Activated T-cell treated with anti-CD3 and anti-CD28 coated beads, Interleukin-2, amount 50 U/mL, for 1 hour (primary cell): ENCODE measurements at places on chromosomes 7 and 10.

- DNase-seq = no peak
Measured at GRCh38 chr10:46077141-46077554, 31.1 kb upstream of the MSMB start.

- DNase-seq = no peak
Measured at GRCh38 chr10:35346248-35346647, 9.9 kb downstream of the CCNY start.

- DNase-seq = no peak
Measured at GRCh38 chr7:128034825-128035224, 3.6 kb upstream of the LRRC4 start.

DNA sequence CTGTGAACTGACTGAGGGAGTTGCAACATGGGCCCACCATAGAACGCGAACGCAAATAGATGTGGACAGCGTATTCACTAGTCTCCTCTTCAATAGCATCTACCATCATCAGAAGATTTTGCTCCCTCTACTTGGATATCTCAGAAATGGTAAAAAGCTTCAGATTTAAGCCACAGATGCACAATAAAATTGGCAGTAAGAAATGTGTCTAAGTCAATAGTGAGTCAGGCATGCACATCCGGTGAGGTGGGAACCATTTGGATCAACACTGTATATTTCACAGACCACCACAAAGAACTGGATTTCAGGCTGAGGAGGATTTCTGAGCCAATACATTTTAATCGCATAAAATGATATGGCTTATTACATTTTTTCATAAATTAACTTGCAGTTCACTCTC is 111.5 kb upstream of the ADAM12 start:
- no peak for DNase-seq

DNA sequence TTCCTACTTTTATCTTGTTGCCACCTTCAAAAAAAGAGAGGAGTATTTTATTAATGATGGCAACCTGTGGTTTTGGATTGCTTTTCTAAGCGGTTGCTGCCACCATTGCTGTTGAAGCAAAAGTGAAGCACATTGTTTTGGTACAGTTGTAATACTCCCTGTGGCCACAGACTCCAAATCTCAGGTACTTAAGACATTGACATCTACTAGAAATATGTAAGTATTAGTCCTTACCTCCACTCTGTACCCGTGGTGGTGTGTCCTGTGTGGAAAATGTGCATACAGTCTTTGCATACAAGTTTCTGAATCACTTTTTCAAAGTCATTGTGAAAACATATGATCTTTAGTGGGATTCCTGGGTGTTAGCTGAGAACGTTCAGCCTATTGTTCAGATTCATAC is 85.7 kb downstream of the ANLN start:
- DNase-seq = no peak

DNA sequence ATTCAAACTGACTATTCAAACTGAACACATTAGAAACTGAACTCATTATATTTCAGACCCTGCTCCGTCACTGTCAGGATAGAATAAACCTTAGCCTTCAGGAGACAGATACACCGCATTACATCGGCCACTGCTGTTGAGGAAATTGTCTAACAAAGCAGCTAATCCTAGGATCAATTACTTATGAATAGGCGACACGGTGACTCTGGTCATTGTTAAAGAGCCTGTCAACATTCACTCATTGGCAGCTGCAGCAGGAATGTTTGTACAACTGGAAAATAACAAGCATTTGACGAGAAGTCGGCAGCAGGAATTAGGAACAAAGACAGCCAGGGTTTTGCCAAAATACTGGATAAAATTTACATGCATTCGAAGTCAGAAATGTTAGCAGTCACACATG is 112.0 kb upstream of the MKX start:
- no peak for DNase-seq

DNA sequence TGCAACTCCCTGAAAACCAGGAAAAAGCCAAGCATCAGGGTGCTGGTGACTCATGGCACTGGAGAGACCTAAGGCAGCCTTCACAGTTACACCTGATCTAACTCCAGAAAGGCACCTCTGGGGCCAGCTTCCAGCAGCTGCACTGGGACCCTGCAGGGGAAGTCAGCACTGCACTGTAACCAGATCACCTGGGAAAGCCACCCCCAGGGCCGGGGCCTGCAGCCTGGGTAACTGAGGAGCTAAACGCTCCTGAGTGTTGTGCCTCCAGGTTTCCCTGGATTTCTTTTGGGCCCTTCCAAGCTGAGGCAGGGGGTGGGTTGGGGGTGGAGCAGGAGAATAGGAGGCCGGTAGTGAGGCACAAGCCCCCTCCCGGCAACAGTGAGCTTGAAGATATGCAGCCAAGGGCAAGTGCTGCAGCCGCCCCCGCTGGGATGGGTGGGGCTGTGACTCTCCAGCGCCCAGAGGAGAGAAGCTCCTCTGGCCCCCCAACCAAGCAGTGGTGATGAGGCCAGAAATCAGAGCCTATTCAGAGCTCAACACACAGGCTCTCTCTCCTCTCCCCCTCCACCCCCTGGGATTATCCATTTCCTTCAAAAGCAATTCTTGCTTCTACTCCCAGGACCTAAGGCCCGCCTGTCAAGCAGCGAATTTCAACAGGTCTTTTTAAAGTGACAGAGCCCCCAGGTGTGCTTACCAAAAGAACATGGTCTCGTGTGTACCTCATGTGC is 2.6 kb downstream of the CXCL12 start:
- DNase-seq = no peak

DNA sequence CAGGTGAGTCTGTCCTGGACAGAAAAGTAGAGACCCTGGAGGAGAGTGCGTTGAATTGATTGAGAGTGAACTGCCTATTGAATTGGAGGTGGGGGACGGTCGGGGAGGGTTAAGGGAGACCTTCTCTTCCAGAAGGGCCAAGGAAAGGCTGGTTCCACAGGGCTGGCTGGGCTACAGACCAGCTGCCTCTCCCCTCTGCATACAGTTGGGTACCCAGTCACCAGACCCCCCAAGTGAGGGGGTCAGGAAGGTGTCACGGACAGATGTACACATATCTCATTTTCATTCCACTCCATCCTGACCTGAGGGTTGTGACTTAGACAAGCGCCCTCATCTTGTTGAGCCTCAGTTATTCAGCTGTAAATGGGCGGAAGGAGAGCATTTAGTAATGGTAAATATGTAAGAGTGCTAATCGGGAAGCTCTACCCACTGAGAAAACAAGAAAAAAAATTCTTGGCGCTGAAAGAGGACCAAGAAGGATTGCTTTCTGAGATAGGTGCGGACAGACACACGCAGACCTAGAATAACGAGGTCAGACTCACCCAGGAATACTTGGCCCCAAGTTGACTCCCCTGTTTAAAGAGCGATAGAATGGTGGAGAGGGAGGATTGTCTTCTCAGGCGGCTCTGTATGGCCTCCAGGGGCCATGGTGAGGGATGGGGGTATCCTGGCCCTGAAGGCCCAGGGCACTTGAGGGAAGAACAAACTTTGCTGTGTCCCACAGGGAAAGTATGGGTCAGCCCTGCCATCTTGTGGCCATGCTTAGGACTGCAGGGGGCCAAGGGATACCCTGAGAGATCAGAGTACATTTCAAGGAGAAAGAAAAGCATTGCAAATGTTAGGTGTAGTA is 7.2 kb upstream of the MBL2 start:
- no peak for DNase-seq

GRCh38 chr7:98985406-98985805 is 107.1 kb downstream of the TRRAP start:
- DNase-seq = no peak

- DNase-seq = no peak
Measured at GRCh38 chr7:18637516-18637915, 142.0 kb downstream of the HDAC9 start.

GRCh38 chr7:29161231-29161630 is 14.9 kb upstream of the CPVL start:
- DNase-seq = no peak

GRCh38 chr7:1336509-1336908 is 103.8 kb downstream of the UNCX start:
- no peak for DNase-seq

DNA sequence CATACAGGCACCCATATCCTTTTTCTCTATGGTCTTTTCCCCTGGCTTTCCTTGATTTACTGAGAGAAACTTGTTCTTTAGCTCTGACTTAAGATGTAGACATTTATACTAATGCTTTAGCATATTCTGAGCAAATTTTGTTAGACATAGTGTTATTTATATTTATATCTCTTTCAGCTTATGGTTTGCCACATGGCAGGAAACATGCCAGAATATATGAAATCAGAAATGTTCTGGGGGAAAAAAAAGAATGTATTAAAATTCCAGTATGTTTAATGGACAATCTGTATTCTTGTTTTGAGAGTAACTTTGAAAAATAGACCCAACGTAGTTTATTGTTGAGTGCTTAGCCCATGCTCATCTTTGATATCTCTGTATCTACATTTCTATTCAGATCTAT is 10.1 kb upstream of the GGCT start:
- DNase-seq = no peak

DNA sequence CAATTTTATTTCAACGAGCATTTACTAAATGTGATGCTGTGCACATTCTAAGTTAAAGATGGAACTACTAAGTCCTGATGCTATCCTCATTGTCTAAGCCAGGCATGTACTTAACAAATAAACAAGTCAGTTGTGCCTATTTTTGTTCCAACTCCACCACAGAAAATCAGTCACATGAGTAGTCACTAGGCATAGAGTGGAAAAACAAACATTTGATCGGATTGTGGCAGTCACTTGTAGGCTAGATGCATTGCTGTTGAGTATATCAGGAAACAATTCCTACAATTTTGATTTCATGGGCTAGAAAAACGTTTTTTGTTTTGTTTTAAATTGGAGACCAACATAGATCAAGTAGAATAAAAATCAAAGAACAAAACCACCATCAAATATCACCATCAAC is 177.6 kb upstream of the SLC25A13 start:
- no peak for DNase-seq

DNA sequence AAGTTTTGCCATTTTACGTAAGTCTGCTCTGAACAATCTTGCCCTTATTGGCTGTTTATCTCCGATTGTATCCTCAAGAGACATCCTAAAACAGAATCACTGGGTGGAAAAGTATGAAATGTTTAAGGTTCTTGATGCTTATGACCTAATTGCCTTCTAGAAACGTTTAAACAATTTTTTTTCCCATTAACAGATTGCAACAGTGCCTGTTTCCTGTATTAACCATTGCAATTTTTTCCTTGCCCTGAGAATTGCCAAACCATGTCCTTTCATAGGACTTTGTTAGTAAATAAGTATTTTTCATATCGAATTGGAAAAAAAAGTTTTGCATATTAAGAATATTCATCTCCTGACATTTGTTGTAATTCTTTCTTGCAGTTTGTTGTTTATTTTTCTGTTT is 639.8 kb downstream of the INHBA start:
- no peak for DNase-seq

GRCh38 chr7:83494683-83495082 is 154.3 kb downstream of the SEMA3E start:
- no peak for DNase-seq

GRCh38 chr10:32445740-32446535 is at the start of gene CCDC7:
CCDC7 (plus strand) TSS chr10:32446140; CDS start chr10:32451643, 5,503 bp downstream.
- DNase-seq = peak; percentile 89

DNA sequence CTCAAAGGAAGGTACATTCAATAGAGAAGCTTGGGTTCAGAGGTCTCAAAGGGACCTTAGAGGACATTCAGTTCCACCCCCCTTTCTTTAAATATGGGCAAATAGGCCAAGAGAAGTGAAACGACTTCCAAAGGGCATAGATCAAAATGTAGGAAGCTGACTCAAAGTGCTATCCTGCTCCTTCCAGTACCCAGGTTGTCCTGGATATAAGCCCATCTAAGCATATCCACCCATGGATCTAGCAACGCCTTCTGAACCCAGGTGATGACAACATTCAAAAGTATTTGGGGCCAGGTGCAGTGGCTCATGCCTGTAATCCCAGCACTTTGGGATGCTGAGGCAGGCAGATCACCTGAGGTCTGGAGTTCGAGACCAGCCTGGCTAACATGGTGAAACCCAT is 5.3 kb downstream of the ATXN7L1 start:
- DNase-seq = no peak

GRCh38 chr7:107105591-107106245 is 61.2 kb downstream of the PRKAR2B start:
- no peak for DNase-seq

DNA sequence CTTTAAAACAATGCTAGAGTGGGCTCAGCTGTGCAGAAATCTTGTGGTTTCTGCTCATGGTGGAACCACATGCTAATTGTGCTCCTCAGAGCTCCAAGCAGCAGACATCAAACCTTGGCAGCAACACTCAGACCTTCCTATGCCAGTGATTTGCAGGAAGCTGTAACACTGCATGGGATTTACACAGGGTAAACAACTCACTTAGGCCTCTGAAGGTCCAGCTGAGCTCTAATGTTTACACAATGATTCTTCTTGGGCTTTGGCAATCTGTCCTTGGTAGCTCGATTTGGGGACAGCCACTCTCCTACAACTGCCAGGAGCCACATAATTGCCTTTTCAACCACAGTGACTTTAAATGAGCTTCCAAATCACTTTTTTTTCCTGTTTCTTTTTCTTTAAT is 97.7 kb upstream of the PDLIM1 start:
- DNase-seq = no peak

DNA sequence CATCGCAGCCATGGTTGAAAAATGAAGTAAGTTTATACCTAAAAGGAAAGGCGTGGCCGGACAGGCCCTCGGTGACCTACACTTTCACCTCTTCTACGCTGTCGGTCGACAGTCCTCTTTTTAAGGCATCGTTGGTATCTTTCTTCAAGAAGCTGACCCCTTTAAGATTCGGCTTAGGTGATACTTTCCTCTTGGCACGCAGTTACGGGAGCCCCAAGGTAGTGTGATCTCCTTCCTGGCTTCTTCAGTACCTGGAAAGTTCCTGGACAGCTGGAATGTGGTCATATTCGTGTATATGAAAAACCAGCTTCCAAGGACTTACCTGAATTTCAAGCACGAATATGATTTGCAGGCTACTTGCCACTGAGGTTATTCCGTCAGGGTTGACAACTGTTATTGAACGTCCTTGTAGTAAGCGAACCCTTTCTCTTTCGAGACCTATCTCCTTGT is 885 bp upstream of the SYPL1 start:
- DNase-seq = no peak

GRCh38 chr10:103069453-103070331 is 123.4 kb downstream of the NT5C2 start:
- DNase-seq = peak; percentile 72

GRCh38 chr10:34824870-34825269 is 9.8 kb upstream of the PARD3 start:
- DNase-seq = no peak

- no peak for DNase-seq
Measured at GRCh38 chr10:130074639-130075038, 36.0 kb downstream of the C10orf143 start.

DNA sequence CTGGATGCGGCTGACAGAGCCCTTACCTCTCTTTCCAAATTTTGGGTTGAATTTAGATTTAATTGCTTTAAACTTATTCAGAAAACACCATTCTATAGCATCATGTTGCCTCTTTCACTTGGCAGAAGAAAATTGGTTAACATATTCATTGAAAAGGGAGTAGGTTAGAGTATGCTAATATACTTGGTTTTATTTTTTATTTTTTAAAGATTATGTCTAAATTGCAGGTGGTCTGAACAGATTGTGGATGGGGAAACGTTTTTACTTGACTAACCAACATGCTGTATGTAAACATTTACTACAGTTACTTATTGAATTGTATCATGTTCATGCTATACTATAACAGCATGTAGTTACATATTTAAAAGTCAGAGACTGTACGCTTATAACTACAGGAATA is 65.6 kb downstream of the DNAH11 start:
- DNase-seq = no peak

GRCh38 chr10:3364768-3365480 is 192.3 kb upstream of the PITRM1 start:
- no peak for DNase-seq
